ENCODE measurements at places on chromosomes 3 and 15.

DNA sequence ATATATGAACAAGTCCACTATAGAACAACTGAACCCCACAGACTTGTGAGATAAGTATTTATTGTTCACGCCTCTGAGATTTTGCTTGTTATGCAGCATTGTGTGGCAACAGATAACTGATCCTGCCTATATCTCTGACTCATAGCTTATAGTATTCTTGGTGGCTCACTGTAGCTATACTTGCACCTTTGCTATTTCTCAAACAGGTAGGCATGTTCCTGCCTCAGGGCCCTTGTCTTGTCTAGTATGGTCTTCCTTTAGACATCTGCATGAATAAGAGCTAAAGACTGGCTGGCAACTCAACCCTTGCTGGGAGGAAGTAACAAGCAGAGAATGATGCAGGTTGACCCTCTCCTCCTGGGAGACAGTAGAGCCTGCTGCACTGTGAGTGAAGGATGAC is 256.1 kb downstream of the CHST2 start:
- no peak for DNase-seq

DNA sequence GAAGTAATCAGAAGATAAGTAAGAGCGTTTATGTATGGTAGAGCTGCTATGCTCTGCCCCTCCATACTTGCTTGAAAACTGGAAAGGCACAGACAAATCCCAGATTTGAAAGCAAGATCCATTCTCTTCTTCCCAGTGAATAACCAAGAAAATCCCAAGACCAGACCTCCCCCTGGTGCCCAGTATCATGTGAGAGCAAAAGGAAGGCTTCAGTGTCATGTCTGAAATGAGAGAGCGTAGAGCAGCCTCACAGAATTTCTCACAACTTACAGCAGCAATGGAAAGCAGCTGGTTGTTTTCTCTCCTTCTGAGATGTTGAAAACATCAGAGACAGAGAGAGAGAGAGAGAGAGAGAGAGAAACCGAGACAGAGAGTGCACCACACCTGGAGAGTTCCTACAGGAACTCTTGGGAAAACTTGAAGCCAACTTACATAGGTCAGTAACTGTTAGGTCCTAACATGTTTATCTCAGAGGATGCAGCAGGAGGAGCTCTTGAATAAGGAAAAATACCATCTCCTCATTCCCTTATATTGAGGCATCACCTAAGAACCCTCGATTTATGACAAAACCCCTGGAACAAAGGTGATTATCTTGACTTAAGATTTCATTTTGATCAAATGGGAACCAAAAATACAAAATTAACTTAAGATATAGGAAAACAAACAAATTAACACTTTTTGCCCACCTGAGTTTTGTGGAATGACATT is 273.3 kb downstream of the NSUN3 start:
- DNase-seq: peak; percentile 75

DNA sequence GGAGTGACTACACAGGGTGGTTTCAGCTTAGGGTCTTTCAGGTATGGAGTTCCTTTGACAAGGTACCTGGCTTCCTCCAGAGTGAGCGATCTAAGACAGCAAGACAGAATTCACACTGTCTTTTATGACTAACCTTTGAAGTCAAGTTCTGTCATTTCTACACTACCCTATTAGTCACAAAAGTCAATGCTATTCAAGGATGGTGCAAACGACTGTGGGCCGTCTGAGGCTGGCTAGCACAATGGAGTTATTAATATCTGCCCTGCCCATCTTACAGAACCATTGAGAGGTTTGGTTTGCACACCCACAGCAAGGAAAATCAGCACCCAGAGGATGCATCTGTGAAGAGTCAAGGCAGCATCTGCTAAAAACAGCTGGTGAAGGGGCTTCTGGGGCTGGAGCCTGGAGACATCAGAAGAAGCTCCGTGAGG is 62.9 kb upstream of the XCR1 start:
- no peak for DNase-seq

- DNase-seq: no peak
These were observed 585 bp downstream of the SLCO3A1 start for GRCh38 chr15:91853948-91854638.

GRCh38 chr3:157128771-157129681 is 30.9 kb downstream of the CCNL1 start:
- DNase-seq: peak; percentile 68

DNA sequence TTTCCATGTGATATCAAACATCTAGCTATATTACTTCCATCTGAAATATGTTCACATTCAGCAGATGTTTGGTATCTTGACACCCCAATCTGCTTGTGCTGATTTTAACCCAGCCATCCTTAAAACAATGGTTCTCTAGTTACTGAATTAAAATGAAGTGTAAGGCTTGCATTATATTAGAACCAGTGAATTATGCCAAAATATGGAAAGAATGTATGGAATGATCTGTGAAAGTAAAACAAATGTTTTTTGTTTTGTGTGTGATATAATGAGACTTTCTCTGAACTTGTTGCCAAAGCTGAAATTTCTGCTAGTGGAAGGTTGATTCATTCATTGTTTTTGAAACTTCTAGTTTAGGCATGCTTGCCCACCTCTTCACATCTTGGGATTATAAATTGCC is 317.1 kb downstream of the MEX3B start:
- DNase-seq: no peak

- no peak for DNase-seq
These were observed 59.3 kb upstream of the OSTN start for GRCh38 chr3:191139736-191140135.

DNA sequence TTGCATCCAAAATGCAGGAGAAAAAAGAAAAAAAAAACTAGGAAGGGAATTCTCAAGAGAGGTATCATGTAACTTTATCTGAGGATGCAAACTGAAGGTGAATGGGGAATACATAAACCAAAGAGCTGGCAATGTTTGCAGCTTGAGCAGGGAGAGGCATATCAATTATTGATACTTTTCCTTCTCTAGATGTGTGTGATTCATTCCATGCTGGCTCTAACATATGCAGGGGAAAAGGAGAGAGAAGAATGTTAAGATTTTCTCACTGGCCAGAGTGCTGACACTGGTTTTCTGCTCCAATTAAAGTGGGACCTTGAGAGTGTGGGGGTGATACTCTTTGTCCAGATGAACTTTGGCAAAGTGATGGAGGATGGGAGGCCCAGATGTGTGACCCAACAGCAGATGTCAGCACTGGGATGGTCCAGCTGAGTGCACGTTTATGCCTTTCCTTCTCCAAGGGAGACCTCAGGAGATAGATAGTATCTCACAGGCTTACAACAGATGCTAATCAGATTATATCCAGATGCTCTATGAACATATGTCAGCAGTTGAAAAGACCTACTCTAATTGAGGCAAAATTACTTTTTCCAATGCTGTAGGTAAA is 50.0 kb upstream of the PSMD6 start:
- DNase-seq: peak; percentile 12

- DNase-seq: no peak
These were observed 723.8 kb downstream of the MECOM start for GRCh38 chr3:168939651-168940238.

DNA sequence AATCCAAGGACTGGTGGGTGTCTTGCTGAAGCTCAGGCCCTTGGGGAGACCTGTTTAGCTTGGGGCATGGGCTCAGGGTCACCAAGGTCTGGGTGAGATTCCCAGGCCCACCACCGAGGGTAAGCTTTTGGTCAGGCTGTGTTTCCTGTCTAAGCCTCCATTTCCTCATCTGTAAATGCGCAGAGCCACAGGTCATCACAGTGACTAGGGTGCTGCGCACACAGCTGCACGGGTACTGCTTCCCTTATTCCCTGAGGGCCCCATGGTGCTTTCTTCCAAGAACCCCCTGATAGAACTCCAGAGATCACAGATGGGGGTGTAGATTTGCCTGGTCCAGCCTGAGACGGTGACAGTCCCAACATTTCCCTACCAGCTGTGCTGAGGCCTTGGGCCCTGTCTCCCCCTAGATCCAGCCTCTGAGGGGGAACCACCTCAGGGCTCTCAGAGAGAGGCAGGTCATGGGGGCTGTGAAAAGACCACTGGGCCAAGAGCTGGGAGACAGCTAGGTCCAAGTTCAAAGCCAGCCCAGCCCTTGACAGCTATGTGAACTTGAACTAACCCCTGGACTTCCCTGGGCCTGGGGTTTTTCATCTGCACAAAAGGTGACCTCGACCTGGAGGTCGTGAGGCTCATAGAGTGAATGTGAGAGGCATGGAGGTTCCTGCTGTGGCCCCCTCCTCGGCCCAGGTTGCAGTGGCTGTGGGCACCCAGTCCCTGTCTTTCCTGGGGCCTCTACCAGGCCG is 60.7 kb downstream of the SEMA3G start:
- DNase-seq: no peak

DNA sequence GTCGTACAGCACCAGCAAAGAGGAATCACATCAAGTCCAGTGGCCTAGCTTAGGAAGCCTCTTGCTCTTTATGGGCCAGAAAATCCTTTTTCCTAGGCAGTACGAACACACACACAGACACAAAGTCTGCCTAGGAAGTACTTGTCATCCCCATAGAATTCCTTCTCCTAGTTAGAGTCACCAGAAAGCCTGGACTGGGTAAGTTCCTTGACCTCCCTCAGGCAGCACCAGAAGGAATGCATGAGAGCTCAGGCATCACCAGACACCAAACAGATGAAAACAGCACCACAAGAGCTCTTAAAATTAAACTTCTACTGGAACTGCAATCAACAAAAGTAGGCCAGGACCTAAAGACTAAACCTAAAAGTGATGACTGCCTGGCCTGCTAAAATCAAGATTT is 192.9 kb upstream of the CCDC54 start:
- no peak for DNase-seq

DNA sequence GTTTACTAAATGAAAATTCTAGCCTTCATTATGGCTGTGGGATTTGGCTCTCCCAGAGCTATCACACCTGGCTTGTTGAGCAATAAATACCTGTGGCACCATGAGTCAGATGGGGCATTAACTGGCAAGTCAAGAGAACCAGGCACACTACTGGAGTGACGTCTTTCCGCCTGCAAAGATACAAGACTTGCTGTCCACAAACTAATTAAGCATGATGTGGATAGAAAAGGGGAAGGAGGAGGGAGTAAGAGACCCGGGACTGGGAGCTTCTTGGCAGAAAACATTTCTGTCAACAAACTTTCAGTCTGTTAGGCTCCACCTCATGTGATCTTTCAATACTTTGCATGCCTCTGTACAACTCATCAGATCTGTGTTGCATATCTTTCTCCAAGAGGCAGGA is 56.5 kb downstream of the CLDN1 start:
- DNase-seq: peak; percentile 86

GRCh38 chr3:161310649-161311423 is 60.5 kb downstream of the SPTSSB start:
- DNase-seq: no peak

GRCh38 chr3:197022405-197023231 is 7.0 kb downstream of the MELTF start:
- DNase-seq: no peak

DNA sequence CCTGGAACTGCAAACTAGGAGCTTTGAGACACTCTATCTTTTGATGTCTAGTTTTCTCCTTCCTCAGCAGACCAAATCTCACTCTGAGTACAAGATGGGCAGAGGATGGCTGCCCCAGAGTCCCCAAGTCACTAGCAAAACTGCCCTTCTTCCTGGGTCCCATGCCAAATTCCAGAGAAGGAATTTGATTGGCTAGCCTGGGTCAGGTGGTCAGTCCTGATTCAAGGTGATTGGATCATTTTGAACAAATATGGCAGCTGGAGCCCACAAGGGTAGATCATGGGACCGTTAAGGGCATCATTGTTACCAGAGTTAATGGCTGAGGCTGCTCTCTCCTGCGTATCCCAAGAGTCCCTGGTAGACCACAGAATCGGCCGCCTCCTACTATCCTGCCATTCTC is 21.7 kb downstream of the SLC6A1 start:
- DNase-seq: no peak

DNA sequence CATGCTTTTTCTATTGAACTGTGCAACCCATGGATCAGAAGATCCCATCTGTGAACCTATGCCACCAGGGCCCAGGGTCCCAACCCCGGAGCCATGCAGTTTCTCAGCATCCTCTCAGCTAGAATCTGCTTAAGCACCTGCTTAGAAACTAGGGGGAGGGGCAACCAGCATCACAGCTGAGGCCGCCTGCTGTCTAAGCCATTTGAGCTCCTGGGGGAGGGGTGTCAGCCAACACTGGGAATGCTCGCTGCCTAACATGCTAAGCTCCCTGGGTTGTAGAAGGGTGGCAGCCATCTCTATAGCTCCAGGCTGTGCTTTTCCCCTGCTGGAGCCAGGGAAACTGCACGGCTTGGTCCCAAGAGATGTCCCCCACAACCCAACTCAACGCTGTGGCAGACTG is 322.8 kb downstream of the EDEM1 start:
- no peak for DNase-seq

- DNase-seq: no peak
These were observed 128.5 kb upstream of the GAP43 start for GRCh38 chr3:115494826-115495225.

- no peak for DNase-seq
These were observed 365.6 kb downstream of the TIGIT start for GRCh38 chr3:114659109-114660061.

- DNase-seq: no peak
These were observed 8.6 kb downstream of the GABRR3 start for GRCh38 chr3:98026425-98027084.

DNA sequence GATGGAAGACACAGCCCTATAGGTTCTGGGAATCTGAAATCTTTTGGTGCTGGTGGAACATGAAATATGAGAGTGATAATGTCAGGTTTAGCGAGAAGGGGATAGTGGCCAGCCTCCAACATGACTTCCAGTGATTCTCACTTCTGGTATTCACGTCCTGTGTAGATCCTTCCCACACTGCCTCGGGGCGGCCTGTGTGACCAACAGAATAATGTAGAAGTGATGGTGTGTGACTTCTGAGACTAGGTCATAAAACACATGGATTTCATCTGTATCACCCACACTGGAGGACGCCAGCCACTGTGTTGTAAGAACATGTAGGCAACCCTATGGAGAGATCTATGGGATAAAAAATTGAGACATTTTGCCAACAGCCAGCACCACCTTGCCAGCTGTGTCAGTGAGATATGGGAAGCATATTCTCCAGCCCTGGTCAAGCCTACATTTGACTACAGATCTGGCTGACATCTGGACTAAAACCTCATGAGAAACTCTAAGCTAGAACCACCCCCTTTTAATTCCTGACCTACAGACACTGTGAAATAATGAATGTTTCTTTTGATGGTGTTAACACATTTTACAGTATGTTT is 25.5 kb upstream of the NUDT16 start:
- DNase-seq: no peak

- no peak for DNase-seq
These were observed 5.1 kb downstream of the NECTIN3 start for GRCh38 chr3:111076732-111077131.

DNA sequence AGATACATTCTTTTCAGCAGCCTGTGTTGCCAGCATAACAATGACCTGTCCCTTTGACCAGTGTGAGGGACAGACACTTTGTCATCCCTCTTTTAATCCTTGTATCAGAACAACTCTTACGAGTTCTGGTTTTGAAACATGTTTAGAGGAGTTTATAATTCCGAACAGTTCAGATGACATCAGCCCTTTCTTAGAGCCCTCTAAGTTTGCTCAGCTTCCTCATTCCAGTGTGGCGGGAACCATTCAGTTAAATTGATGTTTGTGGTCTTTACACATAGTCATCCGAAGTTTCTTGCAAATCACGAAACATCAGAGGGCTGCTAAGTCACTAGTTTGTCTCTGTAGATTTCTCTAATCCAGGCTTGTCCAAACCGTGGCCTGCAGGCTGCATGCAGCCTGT is 102.5 kb downstream of the AKAP13 start:
- peak; percentile 95 for DNase-seq
